Fibroblast of upper back skin (primary cell): ENCODE measurements at places on chromosomes 7 and 10.

- no peak for DNase-seq
Observed at GRCh38 chr7:122183106-122183505, 39.1 kb upstream of the AASS start.

GRCh38 chr7:50335795-50336754, 31.6 kb downstream of the IKZF1 start:
- no peak for DNase-seq

GRCh38 chr10:61798713-61799112, 102.8 kb upstream of the ARID5B start:
- no peak for DNase-seq

GRCh38 chr10:80186364-80187012, 18.8 kb downstream of the ANXA11 start:
- DNase-seq = no peak

GRCh38 chr7:76285604-76286374, 16.7 kb upstream of the HSPB1 start:
- DNase-seq = no peak

DNA sequence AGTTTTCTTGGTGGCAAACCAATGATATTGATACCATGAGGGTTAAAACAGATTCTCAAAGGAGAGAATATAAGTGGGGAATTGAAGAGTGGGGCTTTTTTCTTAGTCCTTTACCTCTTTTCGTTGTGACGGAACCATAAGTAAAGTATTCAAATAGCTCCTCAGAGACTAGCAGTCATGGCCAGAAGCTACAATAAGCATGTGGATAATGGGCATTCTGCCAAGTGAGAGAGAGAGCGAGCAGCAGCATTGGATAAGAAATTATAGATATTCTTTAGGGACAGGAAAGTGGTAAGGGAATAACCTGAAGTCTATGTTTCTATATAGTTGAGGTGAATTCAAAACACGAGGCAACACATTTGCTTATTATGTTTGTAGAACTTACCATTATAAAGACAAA, 235.1 kb downstream of the SEMA3E start:
- peak; percentile 41 for DNase-seq

DNA sequence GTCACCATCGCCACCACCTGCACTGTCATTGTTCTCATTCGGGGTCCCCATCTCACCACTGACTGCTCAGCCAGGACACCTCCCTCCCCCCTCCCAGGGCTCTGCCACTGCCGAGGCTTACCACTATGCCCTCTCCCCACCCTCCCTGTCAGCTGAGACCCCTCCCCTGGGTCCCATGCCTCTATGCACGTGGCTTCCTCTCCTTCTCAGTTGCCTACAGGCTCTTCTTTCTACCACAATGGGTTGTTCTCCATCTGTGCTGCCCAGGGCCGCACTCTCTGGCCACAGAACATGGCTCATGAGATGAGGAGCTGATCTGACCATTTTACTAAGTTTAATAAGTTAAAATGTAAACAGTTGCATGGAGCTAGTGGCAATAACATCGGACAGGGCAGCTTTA, 16.1 kb upstream of the EN2 start:
- DNase-seq = no peak

- no peak for DNase-seq
Observed at GRCh38 chr10:21512573-21513404, 12.7 kb downstream of the SKIDA1 start.

DNA sequence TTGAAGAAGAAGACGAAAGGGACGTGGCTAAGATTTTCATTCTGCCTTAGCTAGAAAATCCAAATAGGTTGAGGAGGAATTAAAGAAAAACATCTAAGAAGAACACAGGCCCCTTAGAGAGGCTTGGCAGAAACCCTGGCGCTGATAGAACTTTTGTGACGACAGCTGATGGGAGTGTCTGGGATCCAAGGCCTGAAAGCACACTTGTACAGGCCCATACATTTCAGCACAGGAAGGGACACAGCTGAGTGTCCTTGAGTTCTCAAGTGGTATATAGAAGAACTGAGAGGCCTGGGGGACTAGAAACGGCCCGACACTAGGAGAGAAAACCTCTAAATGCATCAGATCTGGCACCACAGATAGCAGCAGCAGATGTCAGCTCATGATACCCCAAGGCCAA, 39.5 kb downstream of the PRPS1L1 start:
- no peak for DNase-seq

- DNase-seq = no peak
Observed at GRCh38 chr10:114384181-114384580, 20.1 kb downstream of the AFAP1L2 start.

DNA sequence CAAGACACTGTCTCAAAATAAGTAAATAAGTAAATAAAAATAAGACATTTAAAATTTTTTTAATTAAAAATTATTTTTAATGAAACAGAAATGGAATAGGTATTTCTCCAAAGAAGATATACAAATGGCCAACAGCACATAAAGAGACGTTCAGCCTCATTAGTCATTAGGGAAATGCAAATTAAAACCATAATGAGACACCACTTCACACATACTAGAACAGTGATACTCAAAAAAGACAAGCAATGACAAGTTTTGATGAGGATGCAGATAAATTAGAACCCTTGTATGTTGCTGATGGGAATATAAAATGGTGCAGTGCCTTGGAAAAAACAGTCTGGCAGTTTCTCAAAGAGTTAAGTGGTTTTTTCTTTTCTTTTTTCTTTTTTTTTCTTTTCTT, 26.5 kb upstream of the C10orf67 start:
- no peak for DNase-seq

DNA sequence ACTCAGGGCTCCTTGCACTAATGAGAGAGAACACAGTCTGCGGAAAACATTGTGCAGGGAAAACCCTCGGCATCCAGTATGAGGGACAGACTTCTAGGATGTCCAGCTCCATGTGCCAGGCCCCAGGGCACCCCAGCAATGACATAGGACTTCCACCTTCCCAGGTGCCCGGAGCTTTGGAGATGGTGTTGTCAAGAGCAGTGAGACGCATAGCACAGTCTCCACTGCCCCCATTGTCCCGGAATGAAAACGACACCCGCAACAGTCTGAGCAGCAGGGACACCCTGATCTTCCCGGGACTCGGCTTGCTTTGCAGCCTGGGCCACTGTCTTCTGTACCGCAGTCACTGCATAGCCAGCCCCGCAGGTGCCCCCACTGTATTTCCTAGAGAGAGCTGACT, 339.2 kb upstream of the ADARB2 start:
- no peak for DNase-seq

GRCh38 chr10:59854571-59854970, 51.8 kb downstream of the CCDC6 start:
- no peak for DNase-seq

DNA sequence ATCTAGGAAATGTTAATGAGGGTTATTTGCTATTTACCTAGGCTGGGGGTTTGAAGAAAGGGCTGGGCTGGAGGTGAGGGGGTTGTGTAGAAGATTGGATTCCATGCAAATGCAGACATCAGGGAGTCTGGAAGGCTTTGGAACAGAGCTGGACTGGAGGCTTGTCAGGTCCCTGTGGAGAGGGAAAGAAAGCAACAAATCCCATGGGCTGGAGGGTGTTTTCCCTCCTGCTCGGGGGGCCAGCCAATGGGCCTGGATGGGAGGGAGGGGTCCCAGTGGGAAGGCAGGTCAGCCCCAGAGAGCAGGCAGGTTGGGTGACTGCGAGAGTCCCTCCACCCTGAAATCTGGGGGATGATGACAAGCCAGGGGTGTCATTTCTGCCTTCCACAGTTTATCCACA, 431.8 kb downstream of the RPS24 start:
- DNase-seq = no peak

- no peak for DNase-seq
Observed at GRCh38 chr10:91924212-91925021, 847 bp downstream of the BTAF1 start.

GRCh38 chr10:132506711-132507408, 30.7 kb upstream of the INPP5A start:
- peak; percentile 83 for DNase-seq

DNA sequence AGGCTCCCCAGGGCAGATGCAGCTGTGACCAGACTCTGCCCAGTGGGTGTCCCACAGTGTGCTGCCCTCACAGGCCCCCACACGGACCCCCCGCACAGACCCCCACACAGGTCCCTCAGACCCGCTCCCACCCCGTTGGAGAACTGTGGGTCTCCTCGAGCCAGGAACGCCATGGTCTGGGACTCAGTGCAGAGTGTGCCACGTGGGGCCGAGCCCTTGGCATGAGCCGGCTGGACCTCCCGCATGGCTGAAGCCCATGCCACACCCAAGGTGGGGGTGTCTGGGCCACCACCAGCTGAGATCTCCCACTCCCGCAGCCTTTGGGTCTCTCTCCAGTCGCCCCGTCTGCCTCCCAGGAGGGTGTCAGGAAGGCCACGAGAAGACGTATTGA, 34.3 kb downstream of the JAKMIP3 start:
- no peak for DNase-seq

DNA sequence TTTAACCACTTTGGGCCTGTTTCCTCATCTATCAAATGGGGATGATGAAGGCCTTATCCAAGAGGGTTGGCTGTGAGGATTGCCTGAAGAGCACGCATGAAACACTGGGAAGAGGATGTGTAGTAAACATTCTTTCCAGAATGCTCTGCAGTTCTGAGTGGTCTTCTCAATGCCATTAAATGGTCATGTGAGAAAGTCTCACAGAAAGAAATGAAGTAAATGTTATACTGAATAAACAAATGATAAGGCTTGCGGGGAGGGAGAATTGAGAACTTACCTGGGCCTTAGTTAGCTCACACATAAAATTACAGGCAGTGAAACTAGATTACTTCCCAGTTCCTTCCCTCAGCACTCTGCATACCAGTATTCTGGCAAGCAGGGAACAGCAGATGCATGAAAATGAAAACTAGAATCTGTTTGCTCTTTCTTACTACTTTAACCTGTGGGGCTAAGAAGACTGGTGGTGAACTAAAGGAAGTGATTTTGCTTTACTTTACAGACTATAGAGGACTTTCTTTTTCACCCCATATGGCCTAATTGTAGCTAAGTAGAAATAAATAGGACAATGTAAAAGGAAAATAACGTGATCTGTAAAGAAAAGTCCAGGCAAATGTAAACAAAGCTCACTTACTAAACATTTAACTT, 135.3 kb upstream of the CCDC6 start:
- no peak for DNase-seq

DNA sequence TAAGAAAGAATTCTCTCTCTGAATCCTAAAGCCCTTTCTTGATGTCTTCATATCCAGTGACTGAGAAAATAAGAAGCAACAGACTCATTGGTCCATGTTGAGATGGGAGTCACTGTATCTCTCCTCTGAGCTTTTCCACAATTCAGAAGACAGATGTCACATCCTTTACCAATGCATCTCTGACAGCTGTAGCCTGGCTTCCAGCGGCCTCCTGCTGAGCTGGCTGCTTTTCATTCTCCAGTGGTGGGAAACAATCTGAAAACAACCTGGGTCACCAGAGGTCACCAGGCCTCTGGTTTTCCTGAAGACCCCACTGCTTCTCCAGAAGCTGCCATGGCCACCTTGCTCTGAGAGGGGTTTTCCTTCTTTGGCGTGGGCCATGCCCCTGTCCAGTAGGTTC, 18.3 kb upstream of the RPA3 start:
- DNase-seq = no peak

DNA sequence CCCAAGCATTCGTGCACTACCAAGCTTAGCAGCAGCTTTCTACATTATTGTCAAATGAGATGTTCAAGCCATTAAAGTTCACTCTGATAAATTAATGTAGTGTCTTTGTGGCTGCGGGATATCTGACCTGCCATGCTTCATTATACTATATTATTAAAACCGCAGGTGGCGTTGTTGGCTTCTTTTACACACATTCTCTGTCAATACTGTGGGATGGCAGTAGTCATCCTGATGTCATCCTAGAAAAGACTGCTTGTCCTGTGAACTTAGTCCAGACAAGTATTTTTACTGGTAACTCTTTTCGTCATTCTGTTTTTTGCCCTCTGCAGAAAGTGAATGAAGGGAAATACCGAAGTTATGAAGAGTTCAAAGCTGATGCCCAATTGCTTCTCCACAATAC, 103.9 kb downstream of the ZMYND11 start:
- no peak for DNase-seq

DNA sequence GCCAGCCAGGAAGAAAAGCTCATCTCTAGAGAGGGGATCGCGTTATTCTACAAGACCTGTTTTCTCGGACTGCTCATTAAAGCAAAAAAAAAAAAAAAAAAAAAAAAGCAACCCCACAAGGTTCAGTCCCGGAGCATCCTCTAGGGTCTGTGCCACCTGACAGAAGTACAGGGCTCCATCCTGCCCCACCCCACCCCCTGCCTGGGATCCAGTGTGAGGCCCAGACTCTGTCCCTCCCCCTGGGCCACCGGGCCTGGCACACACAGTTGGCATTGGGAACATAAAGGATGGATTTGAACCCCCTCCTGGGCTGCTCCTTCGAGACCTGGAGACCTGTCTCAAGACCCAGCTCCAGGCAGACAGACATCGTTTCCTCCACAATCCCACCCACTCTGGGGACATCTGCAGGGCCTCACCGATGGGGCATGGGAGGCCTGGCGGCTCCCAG, 688 bp downstream of the ORAI2 start:
- DNase-seq = peak; percentile 23

DNA sequence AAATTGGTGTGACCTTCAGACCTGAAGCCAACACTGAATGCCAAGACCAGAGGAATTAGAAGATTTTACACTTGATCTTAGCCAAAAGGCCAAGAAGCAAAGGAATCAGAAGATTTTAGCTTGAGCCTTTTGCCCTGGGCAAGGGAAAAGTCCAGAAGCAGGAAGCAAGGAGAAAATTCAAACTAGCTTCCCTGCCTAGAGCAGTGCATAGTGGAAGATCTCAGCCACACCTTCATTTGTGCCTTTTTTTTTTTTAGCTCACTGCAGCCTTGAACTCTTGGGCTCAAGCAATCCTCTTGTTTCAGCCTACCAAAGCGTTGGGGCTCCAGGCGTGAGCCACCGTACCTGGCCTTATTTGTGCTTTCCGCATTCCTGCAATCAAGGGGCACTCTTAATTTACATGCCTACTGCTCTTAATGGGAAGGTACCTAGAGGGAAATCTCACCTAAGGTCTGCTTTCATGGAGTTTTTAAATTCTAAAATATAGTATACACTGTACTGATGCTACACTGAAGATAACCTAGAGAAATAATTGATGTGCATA, 8.3 kb upstream of the PIP4K2A start:
- no peak for DNase-seq

- peak; percentile 86 for DNase-seq
Observed at GRCh38 chr7:94382132-94382531, 12.6 kb upstream of the COL1A2 start.

DNA sequence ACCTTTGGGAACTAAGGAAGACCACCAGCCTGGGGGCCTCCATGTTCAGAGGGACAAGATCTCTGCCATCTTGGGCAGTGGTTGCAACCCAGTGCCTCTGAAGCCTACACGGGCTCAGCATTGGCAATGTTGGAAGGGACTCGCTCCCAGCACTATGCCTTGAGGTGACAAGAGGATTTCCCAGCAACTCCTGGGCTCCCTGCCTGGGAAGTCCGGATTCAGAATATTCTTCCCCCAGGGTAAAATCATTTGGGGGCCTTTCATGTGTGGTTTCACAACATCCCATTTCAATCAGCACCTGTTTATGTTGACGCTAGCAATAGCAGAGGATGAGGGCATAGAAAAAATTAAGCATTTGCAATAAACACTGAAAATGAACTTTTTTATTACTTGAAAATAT, 509.8 kb upstream of the MGMT start:
- no peak for DNase-seq
